Renal cortical epithelial cell (primary cell): ENCODE measurements at places on chromosomes 4 and X. TPM values are rescaled to one million over a fixed set of nuclear protein-coding genes. Genes with fewer than 3 reads are reported as not detected.

The PAGE1 gene
- total RNA-seq, result not detected in 2 replicates

The FAT4 gene
- total RNA-seq, result 2.3 and 7.7 TPM in 2 replicates

The BEX5 gene
- total RNA-seq, result 2.1 and 2.9 TPM in 2 replicates

The NDNF gene
- not detected in 2 replicates for total RNA-seq

The TMEM271 gene
- not detected in 2 replicates for total RNA-seq
